ENCODE measurements at places on chromosomes 6 and 20.

DNA sequence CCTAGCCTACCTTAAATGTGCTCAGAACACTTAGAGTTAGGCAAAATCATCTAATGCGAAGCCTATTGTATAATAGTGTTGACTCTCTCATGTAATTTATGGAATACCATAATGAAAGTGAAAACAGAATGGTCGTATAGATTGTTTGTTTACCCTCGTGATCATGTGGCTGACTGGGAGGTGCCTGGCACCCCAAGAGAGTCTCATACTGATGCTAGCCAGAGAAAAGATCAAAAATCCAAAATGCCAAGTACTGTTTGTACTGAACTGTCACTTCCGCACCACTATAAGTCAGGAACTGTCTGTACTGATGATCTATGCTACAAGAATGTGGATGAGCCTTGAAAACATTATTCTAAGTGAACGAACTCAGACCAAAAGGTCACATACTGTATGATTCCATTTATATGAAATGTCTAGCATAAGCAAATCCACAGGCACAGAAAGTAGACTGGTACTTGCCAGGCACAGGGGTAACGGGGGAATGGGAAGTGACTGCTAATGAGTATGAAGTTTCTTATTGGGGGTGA is 22.4 kb downstream of the ZMYND8 start:
- no peak for DNase-seq

GRCh38 chr6:4942673-4943009 is 61.2 kb downstream of the RPP40 start:
- DNase-seq, result no peak

GRCh38 chr20:44733341-44734069 is 12.2 kb upstream of the KCNK15 start:
- no peak for DNase-seq

DNA sequence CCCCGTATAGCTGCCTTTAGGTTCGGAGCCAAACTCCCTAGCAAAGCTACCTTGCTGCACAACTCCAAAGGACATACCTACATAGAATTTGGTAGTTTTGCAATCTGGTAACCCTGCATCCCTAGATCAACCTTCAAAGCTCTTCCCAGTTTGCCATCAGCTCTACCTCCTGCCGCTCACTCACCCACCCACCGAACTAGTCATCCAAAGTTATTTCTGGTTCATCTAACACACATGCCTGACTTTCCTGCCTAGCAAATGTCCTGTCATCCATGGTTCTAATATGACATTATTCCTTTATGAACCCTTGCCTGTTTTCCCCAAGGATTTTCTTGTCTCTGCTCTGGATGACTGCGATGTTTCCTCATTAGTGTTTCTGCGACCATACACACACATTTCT is 21.6 kb downstream of the SPAG4 start:
- no peak for DNase-seq

GRCh38 chr6:79186564-79186963 is 47.9 kb downstream of the HMGN3 start:
- no peak for DNase-seq

GRCh38 chr6:7769702-7770101 is 43.8 kb downstream of the BMP6 start:
- no peak for DNase-seq

DNA sequence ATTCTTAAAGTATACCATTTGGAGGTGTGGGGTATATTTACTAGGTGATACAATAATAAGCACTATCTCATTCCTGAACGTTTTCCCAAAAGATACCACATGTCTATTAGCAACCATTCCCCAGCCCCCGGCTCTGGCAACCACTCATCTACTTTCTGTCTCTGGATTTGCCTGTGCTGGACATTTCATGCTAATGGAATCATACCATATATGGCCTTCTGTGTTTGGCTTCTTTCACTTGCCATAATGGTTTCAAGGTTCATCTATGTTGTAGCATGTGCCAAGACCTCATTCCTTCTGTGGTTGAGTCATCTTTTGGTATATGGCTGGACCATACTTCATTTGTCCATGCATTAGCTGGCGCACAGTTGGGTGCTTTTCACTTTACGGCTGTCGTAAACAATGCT is 39.7 kb downstream of the BCAS4 start:
- DNase-seq, result no peak

DNA sequence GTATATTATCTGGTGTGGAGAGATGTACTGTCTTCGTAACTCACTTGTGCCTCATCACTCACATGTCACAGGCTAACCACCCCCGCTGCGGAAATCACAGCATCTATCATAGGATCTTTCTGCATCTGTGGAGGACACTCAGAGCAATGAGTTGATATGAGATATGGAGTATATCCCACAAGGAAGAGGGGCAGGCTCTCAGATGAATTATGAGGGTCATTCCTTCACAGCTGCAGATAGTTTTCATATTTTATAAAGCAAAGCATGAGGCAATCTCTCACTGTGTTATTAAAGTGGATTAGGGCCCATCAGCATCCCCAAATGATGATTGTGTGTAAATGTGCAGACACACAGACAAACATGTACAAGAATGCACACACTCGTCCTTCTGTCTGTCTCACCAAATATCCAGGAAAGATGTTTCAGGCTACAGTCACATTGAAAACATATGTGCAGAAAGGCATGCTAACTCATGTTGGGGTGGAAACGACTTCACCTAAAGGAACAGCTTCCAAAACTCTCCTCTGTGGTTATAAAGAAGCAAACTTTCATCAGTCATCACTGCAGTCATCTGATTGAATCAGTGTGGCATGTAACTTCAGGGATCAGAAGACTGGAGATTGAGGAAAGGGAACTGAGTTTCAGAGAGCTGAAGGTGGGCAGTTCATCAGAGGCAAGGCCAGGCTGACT is 164.7 kb downstream of the FOXC1 start:
- no peak for DNase-seq

GRCh38 chr6:81690073-81690472 is 62.4 kb downstream of the TENT5A start:
- DNase-seq, result peak; percentile 56

GRCh38 chr6:39850736-39851297 is 58.6 kb downstream of the DAAM2 start:
- no peak for DNase-seq

DNA sequence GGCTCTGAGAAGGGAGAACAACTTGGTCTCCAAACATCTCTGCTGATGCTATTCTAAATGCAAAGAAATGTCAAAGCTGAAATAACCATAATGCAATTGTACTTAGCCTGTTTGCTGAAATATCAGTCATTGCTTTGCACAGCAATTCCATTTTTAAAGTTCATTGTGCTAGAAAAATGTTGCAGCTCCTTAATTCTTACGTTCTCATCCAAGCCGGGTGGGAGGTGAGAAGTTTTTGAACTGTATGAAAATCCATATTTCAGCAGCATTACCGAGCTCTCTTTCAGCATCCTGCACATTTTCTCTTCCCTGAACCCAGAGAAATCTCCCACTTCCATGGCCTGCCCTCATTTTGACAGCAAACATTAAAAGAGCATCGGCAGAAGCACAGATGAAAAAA is 630.0 kb downstream of the PTPRT start:
- DNase-seq, result no peak

DNA sequence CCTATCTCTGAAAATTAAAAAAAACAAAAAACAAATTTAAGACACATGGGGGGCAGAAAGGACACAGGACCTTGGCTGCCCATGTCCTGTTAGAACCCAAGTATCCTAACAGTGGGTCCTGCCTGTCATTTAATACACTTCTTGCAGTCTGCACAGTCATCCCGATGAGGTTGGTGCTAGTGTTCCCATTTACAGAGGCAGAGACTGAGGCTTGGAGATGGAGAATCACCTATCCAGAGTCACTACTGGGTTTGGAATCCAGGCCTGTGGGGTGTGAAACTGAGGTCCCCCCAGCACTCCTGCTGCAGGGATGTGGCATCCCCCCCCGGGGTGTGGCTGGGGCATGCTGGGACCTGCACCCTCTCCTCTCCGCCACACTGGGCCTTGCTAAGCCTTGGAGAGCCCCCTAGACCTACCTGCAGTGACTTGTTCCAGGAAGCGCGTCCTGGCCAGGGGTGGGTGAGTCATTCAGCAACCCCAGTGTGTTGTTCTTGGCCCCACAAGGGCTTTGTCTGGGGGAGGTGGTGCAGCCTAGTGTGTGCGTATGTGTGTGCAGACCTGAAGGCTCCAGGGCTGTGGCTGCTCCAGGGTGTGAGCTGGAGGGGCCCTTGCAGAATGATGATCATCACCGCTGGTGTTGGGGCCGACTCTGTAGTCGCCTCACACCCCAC is 49.7 kb downstream of the BCAS4 start:
- DNase-seq, result no peak

DNA sequence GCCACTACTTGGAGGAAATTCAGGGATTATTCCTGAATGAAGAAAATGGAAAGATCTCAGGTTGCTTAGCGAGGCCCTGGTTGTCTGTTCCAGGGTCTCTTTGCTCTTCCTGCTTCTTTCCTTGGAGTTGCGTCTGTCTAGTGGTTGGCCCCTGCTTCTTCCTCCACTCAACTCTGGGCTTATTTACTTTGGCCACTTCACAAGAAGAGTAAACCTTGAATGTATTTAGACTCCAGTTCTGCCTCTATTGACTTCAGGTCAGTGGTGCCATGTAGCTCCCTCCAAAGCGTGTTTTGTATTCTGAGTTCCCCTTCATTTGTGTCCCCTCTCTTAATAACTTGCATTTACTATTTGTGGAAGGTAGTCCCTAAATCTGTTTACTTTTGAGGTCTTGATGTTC is 456.5 kb downstream of the UTRN start:
- no peak for DNase-seq

Data from NCI-H187 treated with DMSO at 0.1 percent for 48 hours (cell line).